ENCODE measurements at places on chromosomes 7 and 10.

DNA sequence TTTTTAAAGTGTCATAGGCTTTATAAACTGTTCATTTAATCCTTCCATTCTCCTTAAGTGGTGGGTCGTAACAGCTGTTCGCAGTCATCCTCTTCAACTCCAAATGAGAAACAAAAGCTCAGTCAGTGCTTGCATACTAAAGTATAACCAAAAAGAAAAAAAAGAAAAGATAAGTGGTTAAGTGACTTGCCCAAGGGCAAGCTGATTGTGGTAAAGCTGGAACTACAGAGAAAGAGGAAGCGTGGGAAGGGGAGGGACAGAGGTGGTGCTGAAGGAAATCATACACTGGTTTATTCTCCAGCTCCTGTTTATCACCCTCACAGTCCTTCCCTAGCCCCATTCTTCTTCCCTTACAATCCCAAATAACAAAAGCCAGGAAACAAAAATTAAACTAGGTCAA lies 29.6 kb downstream of the IDE start:
- DNase-seq, result no peak

DNA sequence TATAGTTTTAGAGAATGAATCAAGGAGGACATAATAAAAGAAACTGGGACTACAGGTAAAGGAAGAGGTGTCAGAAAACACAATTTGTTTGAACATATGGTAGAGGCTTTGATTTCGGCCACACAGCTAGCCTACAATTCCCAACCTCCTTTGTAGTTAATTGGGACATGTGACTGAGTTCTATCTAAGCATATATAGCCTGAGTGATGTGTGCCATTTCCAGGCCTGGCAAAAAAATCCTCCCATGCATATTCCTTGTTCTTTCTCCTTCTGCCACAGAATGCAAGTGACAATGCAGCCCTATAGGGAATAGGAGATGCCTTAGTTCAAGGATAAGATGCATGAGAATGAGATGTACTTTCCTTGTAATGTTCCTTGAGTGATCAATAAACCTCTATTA lies 590.7 kb upstream of the STEAP1 start:
- no peak for DNase-seq

DNA sequence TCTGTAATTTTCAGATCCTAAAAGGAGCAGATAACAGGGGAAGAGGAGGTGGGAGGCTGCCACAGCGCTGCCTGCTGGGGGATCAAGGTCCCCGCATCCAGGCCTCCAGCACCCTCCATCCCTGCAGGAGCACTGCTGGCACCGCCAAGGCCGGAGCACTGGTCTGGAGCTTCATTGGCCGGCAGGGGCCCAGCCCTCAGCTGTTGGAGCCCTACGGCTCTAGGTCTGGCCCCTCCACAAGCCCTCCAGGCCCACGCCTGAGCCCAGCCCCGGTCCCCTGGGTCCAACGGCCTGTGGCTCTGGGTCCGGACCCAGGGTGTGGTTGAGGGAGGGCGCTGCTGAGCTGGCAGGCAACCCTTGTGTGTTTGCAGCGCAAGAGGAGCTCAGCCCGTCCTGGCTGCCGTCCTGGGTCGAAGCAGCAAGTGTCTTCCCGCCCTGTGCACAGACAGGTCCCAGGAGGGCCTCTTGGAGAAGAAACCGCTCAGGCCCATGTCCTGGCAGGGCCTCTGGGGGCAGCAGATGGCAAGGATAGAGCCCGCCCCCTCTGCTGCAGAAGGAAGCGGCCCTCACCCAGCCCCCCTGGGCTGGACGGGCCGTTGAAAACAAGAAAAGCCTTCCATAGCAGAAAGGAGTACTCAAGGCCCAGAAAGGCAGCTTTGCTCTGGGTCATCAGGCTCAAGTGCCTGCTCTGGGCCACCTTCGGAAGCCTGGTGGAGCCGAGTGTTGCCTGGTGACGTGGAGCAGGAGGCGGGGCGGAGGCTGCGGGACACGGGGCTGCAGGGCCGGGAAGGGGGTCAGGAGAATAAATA lies 54.3 kb upstream of the TNRC18 start:
- no peak for DNase-seq

DNA sequence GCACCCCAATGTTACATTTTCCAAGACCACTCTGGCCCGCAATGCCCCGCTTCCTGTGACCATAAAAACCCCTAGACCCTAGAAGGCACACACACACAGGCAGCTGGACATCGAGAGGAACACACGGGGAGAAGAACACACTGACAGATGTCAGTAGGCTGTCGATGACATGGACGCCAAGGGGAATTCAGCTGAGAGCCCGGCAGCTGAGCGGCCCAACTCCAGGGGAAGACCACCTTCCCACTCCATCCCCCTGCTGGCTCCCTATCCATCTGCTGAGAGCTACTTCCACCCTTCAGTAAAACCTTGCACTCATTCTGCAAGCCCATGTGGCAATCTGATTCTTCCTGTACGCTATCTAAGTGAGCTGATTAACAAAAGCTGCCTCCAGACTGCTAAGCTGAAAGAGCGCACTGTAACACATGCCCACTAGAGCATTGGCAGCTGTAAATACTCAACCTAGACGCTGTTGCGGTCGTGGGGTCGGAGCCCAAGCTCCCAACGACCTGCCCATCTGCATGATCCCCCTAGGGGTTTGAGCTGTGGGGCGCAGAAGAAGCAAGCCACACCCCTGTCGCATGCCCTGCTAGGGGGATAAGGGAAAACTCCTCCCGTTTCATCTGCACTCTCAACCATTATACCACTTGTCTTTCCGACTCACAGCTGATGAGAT lies 843.6 kb upstream of the POT1 start:
- DNase-seq, result no peak

DNA sequence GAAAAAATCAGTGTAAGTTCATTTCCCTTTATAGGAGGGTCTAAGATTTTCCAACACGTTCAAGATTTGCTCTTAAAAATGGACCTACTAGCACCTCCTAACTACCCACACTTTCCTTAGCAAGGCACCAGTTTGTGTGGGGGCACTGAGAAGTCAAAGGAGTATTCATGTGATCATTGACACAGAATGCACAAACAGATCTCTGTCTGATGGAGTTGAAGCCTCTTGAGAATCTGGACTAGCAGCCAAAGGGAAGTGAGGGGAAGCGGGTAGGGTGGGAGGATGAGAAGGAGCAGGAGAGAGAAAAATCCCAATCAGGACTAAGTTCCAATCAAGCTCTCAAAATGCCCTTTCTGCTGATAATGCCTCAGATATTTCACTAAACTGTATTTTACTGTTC lies 4.1 kb downstream of the MMS19 start:
- DNase-seq, result no peak

- DNase-seq, result no peak
Measured at GRCh38 chr7:32062150-32062549, 8.1 kb downstream of the PDE1C start.

DNA sequence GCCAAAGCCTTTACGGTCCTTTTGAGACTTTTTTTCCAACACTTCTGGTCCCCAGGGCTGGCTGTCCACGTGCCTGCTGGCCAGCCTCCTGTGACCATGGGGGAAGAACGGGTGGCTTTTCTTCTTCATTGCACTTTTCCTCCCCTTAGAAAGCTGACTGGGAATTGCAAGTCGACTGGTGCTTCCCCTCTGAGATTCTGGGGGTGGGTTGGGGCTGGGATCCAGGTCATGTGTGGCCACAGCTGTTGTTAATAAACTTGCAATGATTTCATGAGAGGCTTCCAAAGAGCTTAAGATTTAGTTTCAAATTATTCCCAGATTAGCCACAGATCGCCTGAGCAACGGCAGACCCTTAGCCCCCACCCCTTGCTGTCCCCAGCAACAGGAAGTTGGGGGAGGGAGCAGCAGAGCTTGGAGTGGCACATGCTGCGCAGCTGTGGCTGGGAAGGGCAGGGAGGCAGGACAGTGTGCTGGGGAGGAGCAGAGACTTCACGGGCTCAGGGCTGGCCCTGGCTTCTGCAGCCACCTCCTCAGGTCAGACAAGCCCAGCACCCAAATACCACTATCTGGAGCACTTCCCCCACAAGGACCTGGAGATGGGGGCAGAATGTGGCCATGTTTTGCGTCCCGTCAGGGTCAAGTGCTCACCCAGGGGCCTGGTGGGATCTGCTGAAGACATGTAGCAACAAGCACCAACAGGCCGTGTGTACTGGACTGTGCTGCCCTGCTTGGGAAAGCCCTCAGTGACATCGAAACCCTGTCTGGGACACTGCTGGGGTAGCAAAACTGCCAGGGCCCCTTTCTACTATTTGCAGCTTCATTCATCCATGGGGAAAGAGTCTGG lies 147.1 kb downstream of the RNF216 start:
- DNase-seq, result no peak

GRCh38 chr10:100886091-100886490 lies 26.7 kb upstream of the SLF2 start:
- no peak for DNase-seq

GRCh38 chr7:121587435-121587834 lies 191.3 kb upstream of the FAM3C start:
- DNase-seq, result no peak

GRCh38 chr10:55491712-55492111 lies 690.7 kb upstream of the PCDH15 start:
- no peak for DNase-seq

- no peak for DNase-seq
Measured at GRCh38 chr7:45072131-45073030, 16.4 kb downstream of the NACAD start.

DNA sequence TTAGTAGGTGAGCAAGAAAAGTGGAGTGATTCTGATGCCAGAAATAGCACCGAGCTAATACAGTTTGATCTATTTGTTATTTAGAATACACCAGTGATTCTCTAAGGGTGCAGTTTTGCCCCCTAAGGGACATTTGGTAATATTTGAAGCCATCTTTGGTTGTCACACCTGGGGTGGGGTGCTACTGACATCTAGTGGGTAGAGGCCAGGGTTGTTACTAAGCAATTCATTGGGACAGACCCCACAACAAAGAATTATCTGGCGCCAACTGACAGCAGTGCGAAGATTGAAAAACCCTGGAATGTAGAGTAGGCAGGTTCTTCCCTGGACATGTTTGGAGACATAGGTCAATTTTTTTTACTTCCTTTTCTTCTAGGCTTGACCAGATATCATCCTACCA lies 14.6 kb downstream of the PALS2 start:
- no peak for DNase-seq

DNA sequence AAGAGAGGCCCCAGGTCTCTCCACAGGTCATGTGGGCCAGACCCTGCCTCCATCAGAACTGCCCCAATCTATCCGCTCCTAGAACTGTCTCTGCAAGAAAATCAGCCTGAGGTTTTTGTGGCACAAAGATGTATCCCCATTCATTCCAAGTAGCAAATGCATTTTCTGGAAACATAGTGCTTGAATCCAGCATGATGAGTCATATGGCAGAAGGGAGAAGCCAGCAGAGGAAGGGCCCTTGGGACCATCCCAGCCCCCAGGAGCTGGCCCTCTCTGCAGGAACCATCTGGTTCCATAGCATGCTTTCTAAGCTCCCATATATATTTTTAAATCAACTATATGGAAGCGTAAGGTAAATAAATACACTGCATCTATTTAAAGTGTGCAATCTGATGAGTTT lies 563.2 kb downstream of the GALNT17 start:
- DNase-seq, result no peak

DNA sequence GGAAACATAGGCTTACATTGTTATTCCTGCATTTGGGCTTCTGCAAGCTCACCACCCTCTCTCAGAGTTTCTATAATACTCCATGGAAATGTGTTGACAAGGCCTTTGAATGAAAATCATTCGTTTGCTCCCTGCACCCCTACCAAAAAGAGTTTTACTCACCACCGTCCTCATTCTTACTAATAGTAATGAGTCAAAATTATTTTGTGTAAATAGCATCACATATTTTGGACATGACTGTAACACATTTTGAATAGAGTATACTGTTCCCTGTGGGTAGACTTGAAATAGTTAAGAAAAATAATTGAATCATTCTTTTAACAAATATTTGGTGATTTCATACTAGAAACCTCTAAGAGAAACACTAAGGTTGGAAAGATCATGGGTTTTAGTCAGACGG lies 84.6 kb downstream of the AKAP9 start:
- no peak for DNase-seq

DNA sequence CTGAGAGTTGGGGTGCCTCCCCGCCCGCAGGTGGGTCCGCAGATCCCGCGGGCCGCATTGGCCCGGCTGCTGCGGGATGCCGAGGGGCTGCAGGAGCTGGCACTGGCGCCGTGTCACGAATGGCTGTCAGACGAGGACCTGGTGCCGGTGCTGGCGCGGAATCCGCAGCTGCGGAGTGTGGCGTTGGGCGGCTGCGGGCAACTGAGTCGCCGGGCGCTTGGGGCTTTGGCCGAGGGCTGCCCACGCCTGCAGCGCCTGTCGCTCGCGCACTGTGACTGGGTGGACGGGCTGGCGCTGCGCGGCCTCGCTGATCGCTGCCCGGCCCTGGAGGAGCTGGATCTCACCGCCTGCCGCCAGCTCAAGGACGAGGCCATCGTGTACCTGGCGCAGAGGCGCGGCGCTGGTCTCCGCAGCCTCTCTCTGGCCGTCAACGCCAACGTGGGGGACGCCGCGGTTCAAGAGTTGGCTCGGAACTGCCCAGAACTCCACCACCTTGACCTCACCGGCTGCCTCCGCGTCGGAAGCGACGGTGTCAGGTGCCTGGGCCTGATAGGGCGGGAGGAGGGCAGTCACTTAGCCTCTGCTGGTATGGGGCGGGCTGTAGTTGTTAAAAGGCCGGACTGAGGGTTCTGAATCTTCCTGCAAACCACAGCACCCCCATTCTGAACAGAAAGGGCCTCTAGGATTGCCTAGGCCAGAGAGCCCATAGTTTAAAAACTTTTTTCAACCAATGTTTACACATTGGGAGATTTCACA lies 1.3 kb downstream of the FBXL15 start:
- no peak for DNase-seq

DNA sequence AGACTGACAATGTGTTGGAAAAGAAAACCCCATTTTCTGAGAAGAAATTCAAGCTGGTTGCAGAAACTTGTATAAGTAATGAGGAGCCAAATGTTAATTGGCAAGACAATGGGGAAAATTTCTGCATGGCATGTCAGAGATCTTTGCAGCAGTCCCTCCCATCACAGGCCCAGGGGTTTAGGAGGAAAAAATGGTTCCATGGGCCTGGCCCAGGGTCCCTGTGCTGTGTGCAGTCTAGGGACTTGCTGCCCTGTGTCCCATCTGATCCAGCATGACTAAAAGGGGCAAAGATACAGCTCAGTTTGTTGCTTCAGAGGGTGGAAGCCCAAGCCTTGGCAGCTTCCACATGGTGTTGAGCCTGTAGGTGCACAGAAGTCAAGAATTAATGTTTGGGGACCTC lies 440.3 kb upstream of the TPK1 start:
- DNase-seq, result no peak

DNA sequence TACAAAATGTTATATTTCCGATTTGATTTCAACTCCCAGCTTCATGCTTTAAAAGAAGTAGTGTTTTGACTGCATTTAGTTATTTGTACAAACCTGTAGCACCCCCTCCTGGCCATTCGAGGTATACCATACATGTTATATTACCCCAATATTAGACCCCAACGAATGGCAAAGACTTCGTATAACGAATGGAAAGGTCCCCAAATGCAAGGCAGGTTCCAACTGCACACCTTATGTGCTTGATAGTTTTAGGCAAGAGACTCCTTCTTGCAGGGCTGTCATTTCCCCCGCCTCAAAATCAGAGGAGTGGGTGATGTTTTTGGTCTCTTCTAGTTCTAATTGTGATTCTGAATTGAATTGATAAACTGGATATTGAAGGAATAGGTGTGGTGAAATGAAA lies 101.1 kb upstream of the TARP start:
- no peak for DNase-seq

GRCh38 chr7:50978633-50979215 lies 196.0 kb upstream of the GRB10 start:
- DNase-seq, result no peak

GRCh38 chr10:87702973-87703294 lies 43.3 kb downstream of the PAPSS2 start:
- DNase-seq, result no peak

GRCh38 chr7:14071045-14071444 lies 81.6 kb upstream of the ETV1 start:
- no peak for DNase-seq

GRCh38 chr7:27775782-27776181 lies 35.8 kb downstream of the TAX1BP1 start:
- no peak for DNase-seq

Measured in cortex of kidney (tissue), 1 donor.